ENCODE measurements at places on chromosomes 7 and 10.

- no peak for DNase-seq
Measured at GRCh38 chr10:97666992-97667391, 20.0 kb downstream of the AVPI1 start.

GRCh38 chr10:118802126-118802793 is 47.5 kb upstream of the CACUL1 start:
- DNase-seq: no peak

- peak; percentile 88 for DNase-seq
Measured at GRCh38 chr10:114306116-114306973, 67.3 kb downstream of the VWA2 start.

GRCh38 chr10:34396663-34397062 is 418.4 kb downstream of the PARD3 start:
- DNase-seq: no peak

GRCh38 chr7:19991936-19992335 is 218.5 kb upstream of the TMEM196 start:
- DNase-seq: no peak
